Left renal cortex interstitium (tissue), 4 donors: ENCODE measurements at places on chromosomes 7 and 10. TPM values are rescaled to one million over a fixed set of nuclear protein-coding genes. Genes with fewer than 3 reads are reported as not detected.

The ARHGAP22 gene
- polyA plus RNA-seq: 3.3 TPM

The CACUL1 gene
- 31.2 TPM for polyA plus RNA-seq

The TRPV5 gene
- polyA plus RNA-seq: 2.0 TPM

GRCh38 chr10:91901784-91902677 lies 7.3 kb downstream of the FGFBP3 start:
- DNase-seq: no peak

GRCh38 chr10:60952846-60953220 lies 8.8 kb upstream of the RHOBTB1 start:
- DNase-seq: no peak

DNA sequence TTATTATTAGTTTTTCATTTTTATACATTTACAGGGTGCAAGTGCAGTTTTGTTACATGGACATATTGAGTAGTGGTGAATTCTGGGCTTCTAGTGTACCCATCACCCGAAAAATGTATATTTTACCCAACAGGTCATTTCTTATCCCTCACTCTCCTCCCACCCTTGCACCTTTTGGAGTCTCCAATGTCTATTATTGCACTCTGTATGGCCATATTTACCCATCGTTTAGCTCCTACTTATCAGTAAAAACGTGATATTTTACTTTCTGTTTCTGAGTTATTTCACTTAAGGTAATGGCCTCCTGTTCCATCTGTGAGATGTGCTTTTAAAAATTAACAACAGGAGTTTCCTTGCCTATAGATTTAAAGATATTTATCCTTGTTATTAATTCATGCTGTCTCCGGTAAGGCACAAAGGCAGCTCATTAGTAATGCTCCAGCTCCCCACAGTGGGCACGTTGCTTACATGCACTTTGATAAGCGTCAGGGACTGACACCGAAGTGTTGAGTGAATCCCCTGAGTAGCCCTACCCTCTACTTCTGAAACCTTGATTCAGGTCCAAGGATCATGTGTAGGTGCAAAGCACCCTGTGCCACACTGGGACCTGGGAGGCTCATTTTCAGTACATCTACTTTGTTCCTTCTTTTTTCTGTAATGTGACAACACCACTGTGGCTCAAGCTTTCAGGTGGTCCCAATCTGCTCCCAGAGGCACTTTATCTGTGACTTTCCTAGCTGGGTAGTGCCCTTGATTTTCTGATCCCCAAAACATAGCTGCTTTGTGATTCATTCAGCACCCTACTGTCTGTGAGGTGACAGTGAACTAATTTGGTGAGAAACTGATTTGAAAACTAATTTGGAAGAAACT lies 27.3 kb downstream of the HYAL4 start:
- DNase-seq: no peak

- no peak for DNase-seq
Observed at GRCh38 chr7:134890246-134891240, 95.8 kb upstream of the AGBL3 start.

DNA sequence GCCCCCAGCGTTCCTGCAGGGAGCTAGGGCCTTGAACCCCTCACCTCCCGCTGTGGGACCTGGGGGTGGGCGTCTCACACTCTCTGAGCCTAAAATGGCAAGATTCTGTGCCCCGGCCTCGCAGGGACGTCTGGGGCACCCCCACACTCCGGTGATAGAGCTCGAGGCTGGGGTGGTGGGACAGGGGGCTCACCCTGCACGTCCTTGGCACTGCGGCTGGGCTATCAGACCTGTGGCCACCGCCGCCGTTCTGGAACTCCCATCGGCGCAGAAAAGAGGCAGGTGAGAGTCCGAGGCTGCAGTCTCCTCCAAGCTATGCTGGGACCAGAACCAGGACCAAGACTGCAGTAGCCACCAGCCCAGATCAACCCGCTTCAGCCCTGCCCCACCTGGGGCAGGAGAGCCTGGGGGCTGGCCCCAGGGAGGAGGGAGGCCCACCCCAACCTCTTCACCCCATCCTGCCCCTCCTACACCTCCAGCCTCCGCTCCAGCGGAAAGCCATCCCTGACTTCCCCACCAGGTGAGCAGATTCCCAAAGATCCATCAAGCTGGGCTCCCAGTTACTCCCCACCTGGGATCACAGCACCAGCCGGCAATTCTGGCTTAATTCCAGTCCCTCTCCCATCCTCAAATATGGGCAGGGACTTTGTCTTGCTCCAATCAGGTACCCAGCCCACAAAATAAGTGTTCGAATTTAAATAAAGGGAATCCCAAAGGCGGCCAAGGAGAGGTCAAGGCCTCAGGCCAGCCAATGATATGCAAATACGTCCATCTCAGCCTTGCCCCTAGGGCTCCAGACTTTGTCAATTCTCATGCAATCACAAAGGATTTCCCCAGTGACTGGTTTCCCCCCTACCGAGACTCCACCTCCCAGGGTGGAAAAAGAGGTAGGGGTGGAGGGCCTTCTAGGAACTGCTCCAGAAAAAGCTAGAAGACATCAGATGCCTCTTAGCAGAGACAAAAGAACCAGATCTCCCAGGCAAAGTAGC lies 16.4 kb downstream of the TNRC18 start:
- no peak for DNase-seq

- no peak for DNase-seq
Observed at GRCh38 chr10:84008878-84009277, 130.4 kb upstream of the GHITM start.
